ENCODE measurements at places on chromosomes 3 and 15. TPM values are rescaled to one million over a fixed set of nuclear protein-coding genes. Genes with fewer than 3 reads are reported as not detected.

The ROBO1 gene
- 3.0 TPM for total RNA-seq

The FBXO40 gene
- not detected for total RNA-seq

The COL8A1 gene
- 0.10 TPM for total RNA-seq

The SCAMP5 gene
- total RNA-seq = 1.2 TPM

The KLF15 gene
- total RNA-seq = 0.44 TPM

The MAGEL2 gene
- not detected for total RNA-seq

The IQCF5 gene
- total RNA-seq = not detected

The NAALADL2 gene
- total RNA-seq = 0.58 TPM

The CKMT1B gene
- total RNA-seq = not detected

The PHLDB2 gene
- total RNA-seq = 2.5 TPM

DNA sequence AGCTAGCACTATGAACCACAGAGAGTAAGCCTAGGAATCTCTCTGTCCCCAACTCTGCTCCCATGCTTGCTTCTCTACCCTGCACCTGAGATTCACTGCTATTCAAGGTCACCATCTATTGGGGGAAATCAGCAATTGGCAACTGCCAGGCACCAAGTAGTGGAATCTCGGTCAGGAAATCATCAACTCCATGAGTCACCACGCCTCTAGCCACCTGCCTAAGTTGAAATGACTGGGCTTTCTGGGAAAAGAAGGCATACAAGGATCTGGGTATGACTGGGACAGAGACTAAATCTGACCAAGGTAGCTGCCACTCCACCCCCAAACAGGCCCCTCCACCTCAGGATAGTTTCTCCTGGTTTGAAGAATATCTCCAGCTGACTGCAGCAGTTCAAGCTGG lies 464.1 kb upstream of the CBLB start:
- no peaks in the 10 kb centered on the region for H3K36me3 ChIP-seq
- no peaks in the 10 kb centered on the region for H3K27me3 ChIP-seq
- H3K27ac ChIP-seq = peak overlapping the region; percentile 99
- H3K4me1 ChIP-seq = peaks cover 83% of the 10 kb centered on the region

- no peak overlapping the region for H3K27ac ChIP-seq
- no peaks in the 10 kb centered on the region for H3K36me3 ChIP-seq
- no peak overlapping the region for H3K4me3 ChIP-seq
- H3K4me1 ChIP-seq = no peaks in the 10 kb centered on the region
- H3K27me3 ChIP-seq = peaks cover 31% of the 10 kb centered on the region
- DNase-seq = no peak
Observed at GRCh38 chr15:61198722-61199121, 30.4 kb downstream of the RORA start.

GRCh38 chr3:51099794-51100535 lies 285.1 kb upstream of the MANF start:
- H3K36me3 ChIP-seq = peaks cover 10% of the 10 kb centered on the region
- H3K27ac ChIP-seq = peak overlapping the region; percentile 29
- no peaks in the 10 kb centered on the region for H3K27me3 ChIP-seq
- H3K4me1 ChIP-seq = peaks cover 9% of the 10 kb centered on the region
- peak; percentile 2 for DNase-seq

DNA sequence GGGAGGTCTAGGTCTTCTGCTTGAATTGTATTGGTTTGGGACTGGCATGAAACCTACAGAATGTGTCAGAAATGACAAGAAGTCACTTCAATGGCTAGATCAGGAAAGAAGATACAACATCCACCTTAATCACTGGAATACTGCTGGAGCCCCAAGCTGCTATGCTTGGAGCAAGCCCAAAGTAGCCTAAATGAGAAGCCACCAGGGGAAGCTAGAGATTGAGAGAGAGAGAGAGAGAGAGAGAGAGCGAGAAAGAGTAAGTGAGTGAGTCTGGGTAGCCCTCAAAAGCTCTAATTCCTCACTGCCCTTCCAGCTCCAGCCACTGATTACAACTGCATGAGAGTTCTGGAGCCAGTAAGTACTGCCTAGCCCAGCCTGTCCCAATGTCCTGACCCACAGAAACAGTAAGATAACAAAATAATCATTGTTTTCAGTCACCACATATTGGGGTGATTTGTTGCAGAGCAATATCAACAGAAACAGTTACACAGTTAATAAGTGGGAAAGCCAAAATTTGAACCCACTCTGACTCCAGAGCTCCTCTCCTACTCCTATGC lies 529.2 kb upstream of the GOLIM4 start:
- H3K4me3 ChIP-seq = no peak overlapping the region
- H3K4me1 ChIP-seq = no peaks in the 10 kb centered on the region
- no peak for DNase-seq
- H3K27me3 ChIP-seq = no peaks in the 10 kb centered on the region
- H3K27ac ChIP-seq = no peak overlapping the region
- no peaks in the 10 kb centered on the region for H3K36me3 ChIP-seq

GRCh38 chr15:79115986-79116665 lies 25.5 kb upstream of the RASGRF1 start:
- H3K4me1 ChIP-seq = no peaks in the 10 kb centered on the region
- no peak overlapping the region for H3K4me3 ChIP-seq
- no peaks in the 10 kb centered on the region for H3K36me3 ChIP-seq

- no peaks in the 10 kb centered on the region for H3K36me3 ChIP-seq
- no peak overlapping the region for H3K4me3 ChIP-seq
- no peaks in the 10 kb centered on the region for H3K4me1 ChIP-seq
- no peak for DNase-seq
- no peak overlapping the region for H3K27ac ChIP-seq
Observed at GRCh38 chr15:91209726-91210125, 109.7 kb downstream of the SV2B start.

DNA sequence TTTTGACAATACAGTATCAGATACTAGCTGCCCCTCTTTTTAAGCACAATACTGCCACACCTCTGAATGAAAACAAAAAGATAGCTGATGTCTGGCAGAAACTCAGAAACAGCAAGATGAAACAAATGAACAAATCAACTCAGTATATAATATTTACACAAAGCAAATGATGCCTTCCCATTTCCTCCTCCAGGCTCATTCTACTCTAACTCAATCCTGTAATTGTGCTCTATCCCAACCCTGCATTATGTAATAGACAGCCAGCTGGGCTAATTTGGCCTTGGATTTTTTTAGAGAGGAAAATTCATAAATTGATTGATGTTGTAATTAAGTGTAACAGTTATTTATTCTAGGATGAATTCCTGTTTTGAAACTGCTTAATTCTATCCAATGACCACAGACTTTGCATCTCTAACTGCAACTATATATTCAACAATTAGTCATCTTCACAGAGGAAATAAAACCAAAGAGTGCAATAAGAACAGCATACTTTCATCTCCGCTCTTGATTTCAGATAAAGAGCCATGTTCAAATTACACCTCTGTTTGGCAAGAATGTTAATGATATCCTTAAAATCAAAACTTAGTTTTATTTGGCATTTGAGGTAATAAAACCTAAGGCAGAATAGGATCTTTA lies 6.1 kb downstream of the ATG3 start:
- DNase-seq = no peak
- peaks cover 66% of the 10 kb centered on the region for H3K4me1 ChIP-seq
- peak overlapping the region; percentile 76 for H3K27ac ChIP-seq
